ENCODE measurements at places on chromosomes 7 and 10.

DNA sequence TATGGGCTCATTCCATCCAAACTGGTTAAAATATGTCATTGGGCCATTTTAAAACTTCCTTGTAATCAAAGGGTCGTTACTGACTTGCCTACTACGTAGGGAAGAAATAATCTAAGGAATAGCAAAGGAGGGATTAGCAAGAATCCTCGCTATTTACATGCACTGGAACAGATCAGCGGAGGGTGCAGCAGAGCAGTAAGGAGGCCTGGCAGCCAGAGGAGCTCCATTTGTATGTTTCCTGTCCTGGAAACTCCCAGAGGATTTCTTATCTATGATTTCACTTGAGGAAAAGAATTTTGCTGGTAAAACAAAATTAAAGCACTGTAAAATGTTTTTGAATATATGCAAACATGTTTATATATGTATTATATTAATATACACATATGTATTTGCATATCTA is 107.3 kb downstream of the TPK1 start:
- no peak for DNase-seq

GRCh38 chr7:137096607-137097006 is 228.2 kb downstream of the CHRM2 start:
- DNase-seq = no peak

GRCh38 chr10:132921818-132922807 is 20.3 kb downstream of the CFAP46 start:
- DNase-seq = no peak

DNA sequence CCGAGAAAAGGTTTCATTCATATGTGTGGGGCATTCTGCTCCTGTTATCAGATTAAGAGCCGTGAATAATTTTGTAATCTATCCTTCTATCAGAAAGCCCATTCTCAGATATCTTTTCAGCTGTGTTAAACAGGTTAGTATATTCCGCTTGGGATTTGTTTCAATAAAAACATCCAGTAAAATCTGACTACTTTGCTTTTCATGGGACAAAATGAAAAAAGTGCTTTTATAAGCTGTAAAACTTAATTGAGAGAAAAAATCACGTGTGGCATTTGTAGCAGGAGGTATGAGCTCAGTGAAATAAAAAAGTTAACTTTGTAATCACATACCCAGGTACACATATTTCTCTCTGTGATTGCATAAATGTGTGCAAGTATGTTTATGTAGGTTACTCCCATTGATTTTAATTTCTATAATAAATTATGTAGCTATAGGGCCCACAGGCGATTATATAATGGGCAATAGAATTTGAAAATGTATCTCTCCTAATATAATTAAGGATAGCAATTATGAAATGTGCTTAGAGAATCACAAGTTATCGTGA is 3.9 kb downstream of the MET start:
- no peak for DNase-seq

- no peak for DNase-seq
Observed at GRCh38 chr7:378041-378420, 88.1 kb downstream of the FOXL3 start.

DNA sequence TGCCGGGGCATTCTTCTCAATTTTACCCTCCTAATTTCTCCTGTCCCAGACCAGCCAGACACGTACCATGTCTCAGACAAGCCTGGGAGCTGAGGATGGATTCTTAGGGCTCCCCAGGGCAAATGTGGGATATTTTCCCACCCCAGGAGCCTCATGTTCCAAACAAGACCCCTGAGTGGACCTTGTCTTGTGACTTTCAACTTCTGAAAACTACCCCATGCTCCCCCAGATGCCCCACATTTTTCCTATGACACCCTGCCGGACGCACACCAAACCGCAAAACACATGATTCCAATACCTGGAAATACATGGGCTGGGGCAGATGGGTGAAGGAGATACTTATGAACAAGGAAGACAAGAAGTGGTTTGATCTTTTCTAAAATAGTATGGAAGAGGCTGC is 874 bp downstream of the GIMAP5 start:
- DNase-seq = no peak

GRCh38 chr10:77240706-77241349 is 396.8 kb downstream of the KCNMA1 start:
- DNase-seq = no peak

GRCh38 chr10:22343731-22344130 is 1.6 kb upstream of the SPAG6 start:
- no peak for DNase-seq

DNA sequence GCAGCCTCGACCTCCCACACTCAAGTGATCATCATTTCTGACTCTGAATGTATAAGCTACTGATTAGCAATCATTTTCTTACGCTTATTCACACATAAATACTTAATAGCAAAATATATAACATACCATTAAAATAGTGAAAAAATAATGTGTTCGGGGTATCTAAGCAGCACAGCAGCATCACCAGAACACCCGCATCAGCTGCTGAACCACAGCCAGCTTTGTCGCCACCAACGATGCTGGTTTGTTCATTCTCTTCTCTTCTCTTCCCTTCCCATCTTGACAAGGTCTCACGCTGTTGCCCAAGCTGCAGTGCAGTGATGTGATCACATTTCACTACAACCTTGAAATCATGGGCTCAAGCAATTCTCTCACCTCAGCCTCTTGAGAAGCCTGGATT is 425.1 kb upstream of the LRGUK start:
- no peak for DNase-seq

DNA sequence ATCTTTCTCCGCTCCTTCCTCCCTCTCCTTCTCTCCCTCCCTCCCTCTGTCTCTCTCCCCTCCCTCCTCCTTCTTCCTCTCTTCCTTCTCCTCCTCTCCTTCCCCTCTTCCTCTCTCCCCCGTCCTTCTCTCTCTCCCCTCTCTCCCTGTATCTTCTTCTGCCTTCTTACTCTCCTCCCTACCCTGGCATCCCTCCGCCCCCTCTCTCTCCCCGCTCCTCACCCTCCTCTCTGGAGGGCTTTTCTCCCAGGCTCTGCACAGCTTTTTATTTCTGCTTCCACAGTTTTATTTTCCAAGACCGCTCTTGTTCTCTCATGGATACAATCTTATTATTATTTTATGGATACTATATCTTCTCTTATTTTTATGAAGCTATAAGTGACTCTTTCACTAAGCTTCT is 32.6 kb downstream of the AP5Z1 start:
- no peak for DNase-seq

DNA sequence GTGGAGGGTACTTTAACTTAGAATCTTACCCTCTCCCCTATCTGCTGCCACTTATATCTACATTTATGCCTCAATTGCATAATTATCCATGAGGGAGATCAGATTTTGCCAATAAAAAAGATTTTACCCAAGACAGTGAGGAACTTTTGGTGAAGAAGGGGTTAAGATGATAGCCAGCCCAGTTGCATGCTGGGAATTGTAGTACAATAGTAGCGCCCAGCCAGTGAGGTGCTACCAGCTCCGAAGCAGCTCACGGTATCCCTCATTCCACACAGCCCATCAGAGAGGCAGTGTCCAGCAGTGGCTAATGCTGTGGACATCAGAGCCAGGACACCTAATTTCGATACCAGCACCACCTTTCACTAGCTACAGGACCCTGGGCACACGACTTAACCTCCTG is 5.9 kb upstream of the LGI1 start:
- DNase-seq = no peak

- DNase-seq = no peak
Observed at GRCh38 chr10:128302808-128303207, 176.6 kb upstream of the MKI67 start.

DNA sequence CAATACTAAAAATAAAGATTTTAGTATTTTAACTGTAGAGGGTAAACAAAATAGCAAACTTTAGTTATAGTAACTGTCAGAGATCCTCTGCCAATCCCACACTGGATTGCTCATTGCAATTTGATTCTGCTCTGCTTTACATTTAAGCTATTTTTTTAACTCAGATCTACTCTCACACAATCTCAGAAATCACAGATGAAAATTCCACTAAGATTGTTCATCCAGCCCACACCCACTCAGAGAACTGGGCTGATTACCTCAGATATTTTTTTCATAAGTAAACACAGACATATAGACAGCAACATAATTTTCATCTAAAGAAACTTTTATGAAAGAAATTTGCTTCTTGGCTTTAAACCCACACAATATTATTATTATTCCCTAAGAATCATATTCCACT is 7.0 kb downstream of the OSBPL3 start:
- no peak for DNase-seq

- DNase-seq = no peak
Observed at GRCh38 chr10:72177454-72177853, 38.4 kb upstream of the ANAPC16 start.

- no peak for DNase-seq
Observed at GRCh38 chr10:88728107-88728763, 22.2 kb downstream of the LIPK start.

Data from NCI-H2171 (cell line).